NCI-H1694 (cell line): ENCODE measurements at places on chromosomes 12 and 14.
A peak's percentile ranks its signal among the peaks of the same experiment; 100 is the strongest.

DNA sequence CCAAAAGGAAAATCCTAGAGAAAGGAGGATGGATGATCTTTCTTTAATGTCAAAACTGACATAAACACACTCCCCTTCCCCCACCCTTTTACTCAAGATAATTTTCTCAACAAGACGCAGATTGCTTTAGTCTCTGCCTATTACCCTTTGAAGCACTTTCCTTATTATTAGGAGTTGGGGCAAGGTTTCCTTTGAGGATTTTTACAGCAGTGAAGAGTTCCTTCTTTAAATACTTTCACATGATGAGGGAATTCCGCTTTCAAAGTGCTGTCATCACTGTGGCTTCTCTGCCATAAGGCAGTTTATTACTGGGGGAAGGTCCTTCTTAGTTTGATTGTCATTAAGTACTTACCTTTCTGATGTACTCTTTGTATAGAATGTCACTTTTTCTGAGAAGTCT, 172.1 kb downstream of the MSRB3 start:
- no peak for DNase-seq

- DNase-seq = no peak
These were observed 41.9 kb downstream of the PSMA6 start for GRCh38 chr14:35333797-35334743.

DNA sequence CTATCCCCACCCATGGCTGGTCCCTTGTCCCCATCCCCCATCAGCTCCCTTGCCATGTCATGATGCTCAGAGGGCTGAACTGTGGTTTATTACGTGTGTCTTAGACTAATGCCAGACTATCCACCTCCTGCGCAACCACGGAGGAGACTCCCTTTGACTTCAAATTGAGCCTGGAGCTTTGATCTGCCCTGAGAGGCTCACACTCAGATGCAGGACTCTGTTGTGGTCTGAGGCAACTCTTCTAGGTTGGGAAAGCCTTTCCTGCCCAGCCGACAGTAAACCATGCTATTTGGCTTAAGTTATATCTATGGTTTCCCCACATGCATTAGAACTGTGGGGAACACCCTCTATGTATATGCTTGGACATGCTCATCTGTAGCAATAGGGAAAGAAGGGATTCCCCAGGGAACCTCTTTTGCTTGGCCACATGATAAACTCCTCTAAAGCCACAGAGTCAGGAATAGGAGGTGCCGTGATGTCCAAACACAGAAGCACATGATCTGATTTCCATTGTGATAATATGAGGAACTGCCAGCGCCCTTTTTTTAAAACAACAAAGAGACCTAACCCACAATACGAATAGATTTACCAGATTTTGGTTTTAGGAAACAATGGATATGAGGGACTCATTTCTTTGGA, 11.1 kb upstream of the LGALS3 start:
- DNase-seq = no peak

GRCh38 chr12:23895792-23896218, 53.7 kb downstream of the SOX5 start:
- peak; percentile 55 for DNase-seq

- no peak for DNase-seq
These were observed 1.3 kb upstream of the ARHGEF25 start for GRCh38 chr12:57609781-57610553.

DNA sequence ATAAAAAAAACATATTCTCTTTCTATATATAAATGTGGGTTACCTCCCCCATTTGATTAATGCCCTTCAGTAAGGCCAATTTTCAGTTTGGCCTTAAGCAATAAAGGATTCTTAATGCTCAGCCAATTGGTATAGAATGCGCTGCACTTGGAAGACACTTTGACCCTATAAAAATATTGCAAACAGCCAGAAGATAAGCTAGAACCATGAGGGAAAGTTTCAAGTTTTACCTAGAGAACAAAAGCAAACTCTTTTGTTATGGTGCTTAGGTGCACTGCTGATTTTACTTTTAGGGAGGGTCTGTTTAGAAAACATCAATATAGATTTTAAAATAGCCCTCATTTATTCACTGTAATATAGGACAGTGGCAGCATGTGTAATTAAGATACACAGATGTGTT, 251.6 kb upstream of the SLC16A7 start:
- DNase-seq = no peak

GRCh38 chr12:132711080-132711843, 620 bp downstream of the PGAM5 start:
- DNase-seq = no peak

- no peak for DNase-seq
These were observed 2.3 kb downstream of the POLR3B start for GRCh38 chr12:106359646-106360399.

GRCh38 chr14:100532154-100532861, 54.9 kb downstream of the BEGAIN start:
- DNase-seq = no peak

DNA sequence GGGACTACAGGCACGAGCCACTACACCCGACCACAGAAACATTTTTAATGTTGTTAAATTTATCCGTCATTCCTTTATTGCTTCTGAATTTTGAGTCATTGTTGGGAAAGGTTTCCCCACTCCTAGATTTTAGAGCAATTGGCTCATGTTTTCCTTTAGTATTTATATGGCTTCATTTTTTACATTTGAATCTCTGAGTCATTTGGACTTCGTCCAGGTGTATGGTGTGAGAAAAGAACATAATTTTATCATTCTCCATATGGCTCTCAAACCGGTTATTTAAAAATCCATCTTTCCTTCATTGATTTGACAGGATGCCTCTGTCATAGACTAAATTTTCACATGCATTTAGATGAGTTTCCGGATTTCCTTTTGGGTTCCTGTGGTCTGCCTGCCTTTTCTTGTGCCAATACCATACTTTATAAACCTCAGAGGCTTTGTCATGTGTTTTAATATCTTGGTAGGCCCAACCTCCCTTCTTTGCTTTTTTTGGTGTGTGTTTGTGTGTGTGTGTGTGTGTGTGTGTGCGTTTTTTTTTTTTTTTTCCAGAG, 30.9 kb downstream of the LRTM2 start:
- peak; percentile 86 for DNase-seq

DNA sequence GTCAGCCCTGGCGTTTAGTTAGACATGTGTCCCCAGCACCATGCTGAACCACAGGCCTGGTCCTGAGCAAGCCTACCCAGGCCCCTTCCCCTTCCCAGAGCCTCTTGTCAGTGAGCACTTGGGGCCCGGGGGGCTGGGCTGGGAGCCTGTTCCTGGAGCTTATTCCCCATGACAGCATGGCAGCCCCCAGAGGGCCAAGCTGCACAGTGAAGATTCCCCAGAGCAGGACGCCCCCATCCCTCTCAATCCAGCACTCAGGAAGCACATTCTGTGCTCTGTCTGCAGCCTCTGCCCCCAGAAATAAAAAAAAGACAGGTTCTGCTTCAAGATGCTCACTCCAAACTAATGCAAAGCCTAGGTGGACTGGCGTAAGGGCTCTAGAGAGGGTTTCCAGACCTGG, 117.3 kb downstream of the LGMN start:
- no peak for DNase-seq

DNA sequence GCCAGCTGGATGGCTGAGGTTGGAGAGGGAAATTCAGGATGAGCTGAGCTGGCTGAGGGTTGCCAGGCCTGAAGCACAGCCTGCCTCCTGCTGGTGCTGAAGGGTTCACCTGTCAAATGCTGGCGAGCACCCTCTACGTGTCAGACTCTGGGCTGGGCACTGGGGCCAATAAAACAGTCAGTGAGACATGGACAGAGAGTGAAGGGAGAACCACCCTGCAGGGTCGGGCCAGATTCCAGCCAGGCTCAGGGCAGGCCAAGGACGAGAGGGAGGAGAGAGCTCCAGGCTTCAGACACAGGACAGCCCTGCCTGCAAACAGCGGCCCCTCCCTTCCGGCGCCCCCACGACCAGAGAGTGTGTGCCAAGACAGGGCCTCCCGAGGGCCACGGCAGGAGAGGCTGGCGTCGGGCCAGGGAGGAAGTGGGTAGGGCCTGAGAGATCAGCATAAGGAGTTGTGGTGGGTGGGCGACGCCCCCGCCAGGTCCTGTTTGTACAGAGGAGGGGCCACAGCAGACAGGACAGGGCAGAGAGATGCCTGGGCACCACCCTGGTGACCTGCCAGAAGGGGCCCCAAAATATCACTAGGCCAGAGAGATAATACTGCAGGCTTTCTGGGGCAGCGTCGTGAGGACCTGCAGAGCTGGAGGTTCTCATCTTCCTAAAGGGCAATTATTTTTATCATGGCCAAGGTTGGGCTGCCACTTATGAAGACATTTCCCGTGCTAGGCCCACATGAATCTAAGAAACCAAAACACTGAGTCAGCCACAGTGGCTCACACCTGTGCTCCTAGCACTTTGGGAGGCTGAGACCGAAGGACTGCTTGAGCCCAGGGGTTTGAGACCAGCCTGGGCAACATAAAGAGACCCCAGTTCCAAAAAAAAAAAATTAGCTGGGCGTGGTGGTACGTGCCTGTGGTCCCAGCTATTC, 73.1 kb upstream of the GPR68 start:
- no peak for DNase-seq
